ENCODE measurements at places on chromosomes 5 and 9.

- no peak for DNase-seq
Observed at GRCh38 chr5:165328846-165329245, 1823.4 kb downstream of the MAT2B start.

- DNase-seq, result no peak
Observed at GRCh38 chr9:99307851-99308250, 85.8 kb downstream of the SEC61B start.

GRCh38 chr9:130870491-130871381 is 25.9 kb downstream of the QRFP start:
- no peak for DNase-seq

DNA sequence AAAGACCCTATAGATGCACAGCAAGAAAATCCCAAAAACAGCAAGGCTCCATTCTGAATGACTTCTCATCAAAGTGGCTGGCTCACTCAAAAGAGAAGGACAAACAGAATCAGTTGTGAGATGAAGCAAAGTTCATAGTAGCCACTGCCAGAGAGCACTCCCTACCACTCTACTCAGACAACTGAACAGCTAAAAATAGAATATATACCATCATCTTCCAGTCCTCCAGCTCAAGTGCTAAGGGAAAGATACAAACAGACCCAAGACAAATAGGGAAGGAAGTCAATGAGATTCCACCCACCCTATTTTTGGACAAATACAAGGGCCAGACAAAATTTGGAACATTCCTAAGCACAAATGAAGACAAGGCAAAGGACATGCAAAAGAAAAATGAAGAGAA is 20.6 kb downstream of the GNAQ start:
- DNase-seq, result no peak

DNA sequence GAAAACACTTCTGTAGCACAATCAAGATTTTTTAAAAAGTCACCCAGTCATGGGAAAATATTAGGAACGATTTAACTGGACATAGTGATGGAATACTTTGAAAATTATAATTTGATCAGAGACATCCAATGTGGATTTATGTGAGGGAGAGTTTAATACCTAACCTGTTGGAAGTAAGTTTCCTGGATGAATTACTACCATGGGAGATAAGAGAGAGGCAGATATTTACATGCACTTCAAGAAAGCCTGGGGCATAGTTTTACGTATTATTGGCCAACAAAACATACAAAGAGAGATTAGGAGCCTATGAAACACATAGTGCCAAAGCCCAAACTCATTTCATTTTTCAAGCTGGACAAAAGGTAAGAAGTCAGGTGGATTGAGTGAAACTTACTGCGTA is 336.8 kb downstream of the SLIT3 start:
- DNase-seq, result no peak

- no peak for DNase-seq
Observed at GRCh38 chr5:149154650-149155049, 13.4 kb downstream of the ABLIM3 start.

GRCh38 chr5:138832218-138832617 is 42.9 kb downstream of the LRRTM2 start:
- no peak for DNase-seq

DNA sequence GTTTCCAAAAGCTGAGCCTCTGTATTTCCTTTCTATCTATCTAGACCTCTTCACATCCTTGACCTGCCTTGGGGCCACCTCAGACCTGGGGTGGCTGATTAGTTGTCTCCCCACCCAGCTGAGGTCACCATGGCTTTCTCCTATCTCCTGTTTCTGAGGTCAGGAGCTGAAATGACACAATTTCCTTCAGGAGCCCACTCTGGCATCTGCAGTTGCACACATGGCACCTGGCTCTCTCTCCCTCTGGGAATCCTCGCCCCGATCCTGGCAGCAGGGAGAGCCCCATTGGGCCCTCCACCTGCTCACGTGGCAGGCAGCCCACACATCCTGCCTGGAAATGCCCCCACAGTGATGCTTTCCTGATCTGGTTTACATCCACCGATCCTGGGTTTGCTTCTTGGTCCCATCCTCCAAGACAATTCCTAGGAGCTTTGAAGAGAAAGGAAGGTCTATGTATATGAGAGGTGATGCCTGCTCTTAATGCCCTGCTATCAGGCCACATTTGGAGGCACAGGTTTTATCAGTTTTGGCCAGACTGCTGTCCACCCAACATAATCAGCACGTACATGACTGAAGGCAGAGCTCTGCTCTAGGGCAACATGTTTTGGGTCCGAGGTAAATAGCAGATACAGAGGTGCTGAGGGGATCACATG is 53.7 kb downstream of the MARCHF3 start:
- no peak for DNase-seq

GRCh38 chr5:168790671-168791250 is 211.6 kb upstream of the PANK3 start:
- DNase-seq, result no peak

DNA sequence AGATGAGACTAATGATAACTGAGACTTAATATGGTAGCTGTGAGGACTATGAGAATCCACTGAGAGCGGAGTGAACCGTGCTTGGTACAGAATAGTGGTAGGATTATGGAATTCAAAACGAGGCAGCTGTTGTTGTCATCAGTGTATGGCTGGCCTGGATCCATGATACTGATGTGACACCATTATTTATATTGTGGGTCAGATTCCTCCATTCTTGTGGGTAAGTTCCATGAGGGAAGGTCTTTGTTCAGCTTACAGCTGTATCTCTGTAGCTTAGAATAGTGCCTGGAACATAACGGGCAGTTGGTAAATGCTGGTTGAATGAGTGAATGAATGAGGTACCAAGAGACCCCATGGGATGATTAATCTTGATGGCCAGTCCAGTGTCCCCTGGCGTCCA is 61.8 kb downstream of the ACER2 start:
- no peak for DNase-seq

DNA sequence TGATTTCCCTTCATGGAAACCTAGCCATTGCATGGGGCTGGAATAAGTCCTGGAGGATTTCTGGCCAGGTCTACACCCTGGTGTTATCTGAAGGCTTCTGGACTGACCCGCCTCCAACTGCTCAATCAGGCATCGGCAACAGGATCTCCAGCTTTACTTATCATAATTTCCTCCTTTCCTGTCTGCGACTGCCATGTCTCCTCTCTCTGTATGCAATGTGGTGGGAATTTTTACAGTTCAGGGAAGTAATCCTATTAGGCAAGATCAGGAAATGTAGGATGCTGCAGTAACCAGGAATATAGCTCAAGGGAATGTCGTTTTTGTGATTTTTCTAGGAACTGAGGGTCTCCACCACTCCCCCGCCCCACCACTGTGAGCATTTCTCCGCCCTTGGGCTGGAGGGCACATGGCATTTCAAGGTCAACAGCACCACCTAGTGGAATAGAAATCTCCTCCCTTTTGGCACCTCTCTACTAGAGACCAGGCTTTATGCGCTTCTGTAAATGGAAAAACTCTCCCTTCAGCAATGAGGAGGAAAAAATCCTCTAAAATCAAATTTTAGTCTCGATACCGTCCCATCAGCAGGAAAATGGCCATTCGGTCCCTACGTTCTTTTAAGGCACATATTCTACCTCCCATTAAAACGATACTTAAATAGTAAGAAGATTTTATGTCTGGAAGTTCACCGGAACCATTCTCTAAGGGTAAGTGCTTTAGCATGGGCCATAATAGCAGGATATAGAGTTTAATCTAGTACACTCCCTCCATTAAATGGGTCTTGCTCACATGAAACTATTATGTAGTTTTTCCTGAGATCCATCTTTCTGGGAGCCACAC is 93.0 kb downstream of the YTHDC2 start:
- DNase-seq, result peak; percentile 44

GRCh38 chr9:19430201-19430760 is 21.5 kb downstream of the ACER2 start:
- DNase-seq, result no peak

GRCh38 chr5:122182491-122182921 is 53.2 kb downstream of the ZNF474 start:
- no peak for DNase-seq

DNA sequence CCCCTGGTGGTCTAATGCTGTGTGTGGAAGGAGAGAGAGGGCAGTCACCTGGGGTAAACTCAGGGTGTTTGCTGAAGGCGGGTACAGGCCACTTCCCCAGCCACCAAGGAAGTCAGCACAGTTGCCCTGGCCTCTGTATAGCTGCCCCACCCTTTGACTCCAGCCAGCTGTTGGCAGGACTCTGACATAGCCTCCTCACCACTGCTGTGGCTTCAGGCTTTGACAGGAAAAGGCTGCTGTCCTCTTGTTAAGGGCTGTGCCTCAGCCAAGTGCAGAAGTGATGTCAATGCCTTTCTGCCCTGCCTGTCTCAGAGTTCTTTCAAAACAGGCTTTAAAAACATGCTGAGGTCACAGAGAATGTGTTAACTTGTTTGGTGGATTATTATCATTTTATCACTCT is 487.2 kb upstream of the KLF4 start:
- no peak for DNase-seq

GRCh38 chr5:125576822-125577221 is 830.4 kb upstream of the ZNF608 start:
- DNase-seq, result no peak

DNA sequence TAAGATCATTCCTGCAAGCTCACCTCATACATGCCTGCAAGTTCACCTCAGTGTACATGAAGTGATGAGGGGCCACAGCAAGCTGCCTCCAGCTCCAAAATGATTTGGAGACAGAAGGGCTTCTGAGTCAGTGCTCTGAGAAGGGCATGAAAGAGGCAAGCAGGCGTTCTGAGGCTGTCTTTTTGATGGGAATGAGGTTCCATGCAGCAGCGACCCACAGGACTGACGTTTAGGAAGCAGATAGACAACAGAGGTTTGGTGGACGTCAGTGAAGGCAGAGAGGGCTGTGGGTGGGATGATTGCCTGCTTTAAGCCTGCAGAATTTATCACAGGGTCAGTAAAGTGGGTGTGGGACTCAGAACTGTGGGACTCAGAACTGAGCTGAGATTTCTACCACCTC is 8.9 kb upstream of the SMIM32 start:
- no peak for DNase-seq

DNA sequence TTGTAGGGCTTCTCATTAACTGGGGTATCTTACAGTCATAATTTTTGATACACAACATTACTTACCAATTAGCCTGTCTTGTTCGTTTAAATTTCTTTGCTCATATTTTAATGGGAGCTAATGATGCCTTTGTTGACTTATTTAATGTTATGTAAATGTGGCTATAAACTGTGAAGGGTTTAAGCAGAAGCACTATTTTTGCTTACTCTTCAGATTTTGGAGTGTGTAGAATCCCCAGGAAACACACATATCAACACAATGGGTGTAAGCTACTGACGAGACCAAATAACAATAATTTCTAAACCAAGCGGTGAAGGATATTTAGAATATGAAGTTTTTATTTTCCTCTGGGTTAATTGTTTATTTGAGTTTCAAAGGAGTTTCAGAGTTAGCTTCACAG is 452.5 kb downstream of the EBF1 start:
- no peak for DNase-seq

GRCh38 chr9:100477241-100477640 is 4.3 kb downstream of the TMEFF1 start:
- no peak for DNase-seq

GRCh38 chr5:91468651-91469422 is 85.7 kb upstream of the ARRDC3 start:
- no peak for DNase-seq

DNA sequence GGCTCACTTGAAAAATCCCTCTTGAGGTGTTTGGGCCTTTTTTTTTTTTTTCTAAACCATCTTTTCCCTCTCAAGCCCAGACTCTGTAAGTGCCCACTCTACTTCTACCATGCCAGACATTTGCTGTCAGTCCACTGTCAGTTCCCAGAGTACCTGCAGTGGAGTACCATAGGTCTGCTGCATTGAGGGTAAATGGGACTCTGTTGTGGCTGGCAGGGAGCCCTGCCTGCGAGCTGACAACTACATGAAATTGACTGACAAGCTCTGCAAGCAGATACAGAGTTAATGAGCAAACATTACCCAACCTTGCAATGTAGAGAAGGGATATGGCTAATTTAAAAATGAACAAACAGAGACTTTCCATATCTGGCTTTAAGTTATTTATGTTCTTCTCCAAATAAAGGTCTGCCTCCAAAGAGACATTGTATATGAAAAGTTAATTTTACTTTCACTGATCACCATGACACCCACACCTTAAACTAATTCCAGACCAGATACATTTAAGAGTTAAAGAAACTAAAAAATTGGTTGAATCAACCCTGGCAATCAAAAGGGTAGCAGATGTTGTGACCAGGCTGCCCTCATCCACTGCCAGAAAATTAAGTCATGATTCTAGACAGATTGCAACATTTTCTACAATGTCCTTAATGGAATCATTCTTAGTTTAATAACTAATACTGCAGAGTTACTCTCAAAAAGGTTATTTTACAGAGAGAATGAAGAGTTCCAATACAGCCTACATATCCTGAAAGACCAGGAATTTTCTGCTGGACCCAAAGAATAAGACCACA is 100.4 kb upstream of the PAM start:
- no peak for DNase-seq

GRCh38 chr9:93171261-93171990 is 12.5 kb upstream of the WNK2 start:
- no peak for DNase-seq

- no peak for DNase-seq
Observed at GRCh38 chr9:108776920-108777639, 78.7 kb downstream of the ACTL7B start.

GRCh38 chr5:36494841-36495601 is 111.4 kb upstream of the SLC1A3 start:
- no peak for DNase-seq

GRCh38 chr9:89946741-89947140 is 341.9 kb downstream of the GADD45G start:
- no peak for DNase-seq

GRCh38 chr9:121179930-121180681 is 21.6 kb downstream of the RAB14 start:
- DNase-seq, result no peak

GRCh38 chr9:72734631-72735030 is 213.2 kb downstream of the TMC1 start:
- no peak for DNase-seq

GRCh38 chr9:27204578-27204977 is 92.4 kb downstream of the EQTN start:
- DNase-seq, result no peak

- DNase-seq, result no peak
Observed at GRCh38 chr5:109249126-109249525, 160.6 kb downstream of the PJA2 start.

GRCh38 chr9:95796029-95796428 is 79.5 kb upstream of the ERCC6L2 start:
- DNase-seq, result no peak

DNA sequence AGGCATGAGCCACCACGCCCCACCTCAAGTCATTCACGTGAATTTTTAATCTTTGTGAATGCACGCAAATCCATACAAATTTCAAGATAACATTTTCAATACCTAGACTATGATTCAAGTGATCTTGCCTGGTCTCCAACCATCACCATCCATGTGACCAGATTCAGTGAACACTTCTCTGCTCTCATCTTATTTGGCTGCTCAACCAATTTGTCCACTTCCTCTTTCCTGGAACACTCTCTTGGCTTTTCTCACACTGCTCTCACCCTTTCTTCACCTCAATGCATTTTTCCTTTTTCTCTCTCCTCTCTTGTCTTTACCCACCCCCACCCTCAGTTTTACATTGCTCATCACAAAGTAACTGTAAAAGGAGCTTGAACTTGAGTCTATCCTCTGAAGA is 354.7 kb upstream of the KIF2A start:
- no peak for DNase-seq

Data from activated CD4-positive, alpha-beta T cell treated with anti-CD3 and anti-CD28 coated beads for 4 hours (primary cell).